ENCODE measurements at places on chromosomes 5 and 9. TPM values are rescaled to one million over a fixed set of nuclear protein-coding genes. Genes with fewer than 3 reads are reported as not detected.

The CHSY3 gene
- 1.1 TPM for total RNA-seq

The OMD gene
- 6.1 TPM for total RNA-seq

The TAS2R1 gene
- not detected for total RNA-seq

DNA sequence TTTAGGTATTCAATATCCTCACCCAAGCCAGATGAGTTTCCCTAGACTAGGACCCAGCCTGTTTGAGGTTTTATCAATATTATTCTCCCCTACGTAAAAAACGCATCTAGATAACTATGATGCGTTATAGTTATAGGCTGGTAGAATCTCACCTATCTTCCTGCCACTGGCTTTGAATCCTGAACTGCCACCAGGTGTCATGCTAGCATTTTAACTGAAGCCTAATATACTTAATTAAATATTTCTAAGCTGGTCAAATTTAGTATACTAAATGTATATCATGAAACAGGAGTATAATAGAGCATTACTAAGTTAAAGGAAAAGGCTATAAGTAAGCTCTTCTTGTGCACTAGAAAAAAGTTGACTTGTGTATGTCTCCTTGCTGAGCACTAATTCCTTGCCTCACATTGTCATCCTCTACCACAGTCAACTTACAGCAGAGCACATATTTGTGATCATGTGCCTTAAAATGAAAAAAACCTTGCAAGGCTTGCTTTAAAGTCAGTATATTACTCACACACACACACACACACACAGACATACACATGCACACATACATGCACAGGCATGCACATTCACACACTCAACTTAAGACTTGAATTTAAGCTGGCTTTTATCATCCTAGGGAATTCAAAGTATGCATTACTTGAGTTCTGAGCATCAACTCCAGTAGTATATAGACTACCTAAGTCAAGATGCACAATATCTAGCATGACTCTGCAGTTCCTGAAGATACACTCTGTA is 303.4 kb downstream of the ADGRV1 start:
- H3K27me3 ChIP-seq, result no peaks in the 10 kb centered on the region
- H3K36me3 ChIP-seq, result no peaks in the 10 kb centered on the region
- no peak for DNase-seq
- no peak overlapping the region for H3K4me3 ChIP-seq
- peaks cover 7% of the 10 kb centered on the region for H3K4me1 ChIP-seq
- H3K27ac ChIP-seq, result no peak overlapping the region

DNA sequence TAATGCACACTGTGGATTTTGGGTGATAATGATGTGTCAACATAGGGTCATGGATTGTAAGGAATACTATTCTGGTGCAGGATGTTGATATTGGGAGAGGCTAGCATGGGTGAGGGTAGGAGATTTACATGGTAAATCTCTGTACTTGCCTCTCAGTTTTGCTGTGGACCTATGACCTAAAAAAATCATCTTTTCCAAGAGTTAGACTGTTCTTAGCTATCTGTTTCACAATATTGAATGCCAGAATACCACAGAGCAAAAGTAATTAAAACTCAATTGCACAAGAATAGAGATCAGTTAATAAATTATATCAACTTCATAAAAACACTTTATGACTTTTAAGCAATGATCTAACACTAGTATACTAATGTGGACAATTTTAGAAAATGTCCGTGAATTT is 651.6 kb downstream of the HTR1A start:
- no peak overlapping the region for H3K27ac ChIP-seq
- H3K27me3 ChIP-seq, result no peaks in the 10 kb centered on the region
- no peak overlapping the region for H3K4me3 ChIP-seq
- no peak for DNase-seq

DNA sequence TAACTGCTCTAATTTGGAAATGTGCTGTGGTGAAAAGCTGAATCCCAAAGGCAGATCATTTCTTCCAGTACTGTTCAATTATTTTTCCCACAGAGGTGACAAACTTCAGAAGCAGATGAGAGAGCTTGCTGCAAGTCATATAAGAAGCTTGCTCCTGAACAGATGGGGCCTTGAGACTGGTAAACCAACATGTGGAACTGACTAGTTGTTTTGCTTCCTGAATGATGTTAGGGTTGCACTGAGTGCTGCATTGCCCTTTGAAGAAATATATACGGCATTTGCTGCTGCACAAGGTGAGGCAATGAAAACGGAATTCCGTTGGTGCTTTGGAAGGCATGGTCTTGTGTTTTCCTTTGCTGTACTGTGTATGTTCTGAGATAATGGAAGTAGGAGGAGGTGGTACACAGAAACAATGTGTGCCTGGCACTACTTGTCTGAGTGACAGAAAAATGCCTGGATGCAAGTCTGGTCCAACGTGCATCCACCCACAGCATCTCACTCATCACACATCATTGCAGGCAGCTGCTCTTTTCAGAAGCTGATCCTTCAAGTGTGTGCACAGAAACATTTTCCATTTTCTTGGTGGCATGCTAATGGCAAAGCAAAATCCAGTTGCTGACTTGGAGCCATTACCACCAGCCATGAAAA is 76.9 kb downstream of the ANKH start:
- H3K36me3 ChIP-seq, result no peaks in the 10 kb centered on the region
- no peak overlapping the region for H3K4me3 ChIP-seq
- DNase-seq, result no peak
- no peak overlapping the region for H3K27ac ChIP-seq
- H3K27me3 ChIP-seq, result no peaks in the 10 kb centered on the region
- peaks cover 11% of the 10 kb centered on the region for H3K4me1 ChIP-seq

DNA sequence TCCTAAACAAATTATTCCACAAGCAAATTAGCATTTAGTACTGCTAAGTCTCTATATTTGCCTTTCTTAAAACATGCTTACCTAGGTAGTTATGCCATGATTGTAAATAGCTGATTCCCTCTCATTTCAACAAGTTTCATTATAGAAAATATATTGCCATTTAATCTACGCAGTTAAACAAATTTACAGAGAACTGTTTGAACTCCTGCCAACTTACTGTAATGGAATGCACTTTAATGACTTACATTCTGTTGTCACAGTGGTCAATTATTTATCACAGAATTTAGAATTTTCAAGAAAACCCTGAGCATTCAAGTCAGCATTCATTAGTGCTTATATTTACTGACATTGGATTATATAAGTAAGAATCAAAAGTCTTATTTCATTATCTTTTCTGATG is 19.6 kb downstream of the SLC38A9 start:
- DNase-seq, result no peak
- peaks cover 21% of the 10 kb centered on the region for H3K4me1 ChIP-seq
- no peak overlapping the region for H3K27ac ChIP-seq

DNA sequence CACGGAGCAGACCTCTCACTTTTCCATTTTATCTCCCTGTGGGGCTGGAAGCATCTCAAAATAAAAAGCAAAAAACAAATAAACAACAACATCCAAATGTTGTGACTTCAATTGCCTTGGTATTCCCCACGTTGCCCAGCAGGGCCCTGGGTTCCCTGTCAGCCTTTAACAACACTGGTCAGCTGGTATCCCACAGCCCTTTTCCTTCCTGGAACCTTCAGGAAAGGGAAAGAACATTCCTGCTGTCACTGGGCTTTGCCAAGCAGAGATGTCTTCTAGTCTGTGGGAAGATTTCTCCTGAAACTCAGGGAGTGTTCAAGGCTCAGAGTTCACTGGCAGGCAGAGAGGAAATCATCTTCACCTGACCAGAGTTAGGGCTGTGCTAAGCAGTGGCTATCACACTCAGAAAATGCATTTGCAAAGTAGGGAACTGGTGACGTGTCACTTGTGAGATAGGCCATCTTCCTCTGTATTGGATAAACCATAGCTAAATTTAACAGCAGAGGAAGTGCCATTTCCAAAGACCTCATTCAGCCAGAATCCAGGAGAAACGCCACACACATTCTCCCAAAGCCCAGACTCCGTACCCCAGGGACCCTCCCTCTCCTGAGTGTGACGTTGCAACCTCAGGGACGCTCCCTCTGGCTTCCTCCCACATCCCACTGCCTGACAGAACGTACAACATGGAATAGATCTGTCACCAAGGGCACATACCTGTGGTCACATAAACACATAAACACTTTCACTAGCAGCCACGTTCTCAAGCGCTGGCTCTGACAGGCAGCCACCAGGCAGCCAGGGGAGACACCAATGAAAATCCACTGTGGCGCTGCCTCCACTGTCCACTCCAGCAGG is 274.0 kb upstream of the DAPK1 start:
- DNase-seq, result no peak
- H3K4me3 ChIP-seq, result no peak overlapping the region
- H3K4me1 ChIP-seq, result no peaks in the 10 kb centered on the region
- H3K36me3 ChIP-seq, result no peaks in the 10 kb centered on the region
- H3K27ac ChIP-seq, result no peak overlapping the region

DNA sequence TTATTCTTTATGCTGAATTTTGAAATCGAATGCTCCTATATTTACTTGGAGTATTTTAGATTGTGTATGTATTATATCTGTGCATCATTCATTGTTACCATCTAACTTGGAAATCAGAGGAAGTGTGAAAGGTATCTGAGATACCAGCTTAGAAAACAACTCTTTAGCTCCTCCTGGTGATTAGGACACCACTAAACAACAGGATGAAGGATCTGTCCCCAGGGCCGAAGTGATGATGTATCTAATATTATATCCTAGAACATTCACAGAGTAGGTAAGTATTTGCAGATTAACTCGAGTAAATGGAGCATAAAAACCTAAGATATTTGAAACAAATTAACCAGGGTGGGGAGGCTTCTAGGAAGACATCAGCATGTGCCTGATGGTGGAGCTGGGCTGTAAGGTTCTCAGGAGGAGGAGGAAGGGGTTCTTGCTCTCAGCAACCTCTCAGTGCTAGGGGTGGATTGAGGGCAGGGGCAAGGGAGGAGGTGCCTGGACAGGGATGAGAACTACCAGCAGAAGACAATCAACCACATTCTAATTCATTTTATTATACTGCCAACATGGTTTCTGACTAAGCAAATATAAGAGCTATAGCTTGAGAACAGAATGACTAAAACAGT is 2.6 kb upstream of the NFIL3 start:
- H3K4me3 ChIP-seq, result no peak overlapping the region
- H3K27me3 ChIP-seq, result no peaks in the 10 kb centered on the region
- no peak for DNase-seq
- no peaks in the 10 kb centered on the region for H3K4me1 ChIP-seq

- H3K4me3 ChIP-seq, result no peak overlapping the region
- no peak for DNase-seq
- no peaks in the 10 kb centered on the region for H3K36me3 ChIP-seq
Measured at GRCh38 chr5:132080595-132080994, 7.0 kb downstream of the CSF2 start.

GRCh38 chr5:169945831-169946261 is 34.4 kb downstream of the INSYN2B start:
- no peak overlapping the region for H3K27ac ChIP-seq
- no peak overlapping the region for H3K4me3 ChIP-seq
- H3K27me3 ChIP-seq, result peaks cover 6% of the 10 kb centered on the region
- peak; percentile 18 for DNase-seq
- H3K36me3 ChIP-seq, result no peaks in the 10 kb centered on the region
- H3K4me1 ChIP-seq, result peaks cover 4% of the 10 kb centered on the region

DNA sequence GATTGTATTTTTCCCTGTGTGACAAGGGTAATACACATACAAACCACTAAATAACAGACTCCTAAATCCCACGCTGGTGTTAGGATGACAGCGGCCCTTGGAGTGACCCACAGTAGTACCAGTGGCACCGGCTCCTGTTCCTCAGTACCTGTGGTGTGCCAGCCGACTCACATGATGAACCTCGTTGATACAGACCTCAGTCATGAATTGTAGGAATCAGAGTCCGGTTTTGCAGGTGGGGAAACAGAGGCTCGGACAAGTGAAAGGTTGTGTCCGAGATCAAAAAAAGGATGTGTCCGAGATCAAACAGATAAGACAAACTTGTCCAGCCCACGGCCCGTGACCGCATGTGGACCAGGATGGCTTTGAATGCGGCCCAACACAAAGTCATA is 78.0 kb downstream of the AMBP start:
- H3K36me3 ChIP-seq, result no peaks in the 10 kb centered on the region
- no peak for DNase-seq
- H3K4me1 ChIP-seq, result peaks cover 10% of the 10 kb centered on the region
- no peak overlapping the region for H3K27ac ChIP-seq

DNA sequence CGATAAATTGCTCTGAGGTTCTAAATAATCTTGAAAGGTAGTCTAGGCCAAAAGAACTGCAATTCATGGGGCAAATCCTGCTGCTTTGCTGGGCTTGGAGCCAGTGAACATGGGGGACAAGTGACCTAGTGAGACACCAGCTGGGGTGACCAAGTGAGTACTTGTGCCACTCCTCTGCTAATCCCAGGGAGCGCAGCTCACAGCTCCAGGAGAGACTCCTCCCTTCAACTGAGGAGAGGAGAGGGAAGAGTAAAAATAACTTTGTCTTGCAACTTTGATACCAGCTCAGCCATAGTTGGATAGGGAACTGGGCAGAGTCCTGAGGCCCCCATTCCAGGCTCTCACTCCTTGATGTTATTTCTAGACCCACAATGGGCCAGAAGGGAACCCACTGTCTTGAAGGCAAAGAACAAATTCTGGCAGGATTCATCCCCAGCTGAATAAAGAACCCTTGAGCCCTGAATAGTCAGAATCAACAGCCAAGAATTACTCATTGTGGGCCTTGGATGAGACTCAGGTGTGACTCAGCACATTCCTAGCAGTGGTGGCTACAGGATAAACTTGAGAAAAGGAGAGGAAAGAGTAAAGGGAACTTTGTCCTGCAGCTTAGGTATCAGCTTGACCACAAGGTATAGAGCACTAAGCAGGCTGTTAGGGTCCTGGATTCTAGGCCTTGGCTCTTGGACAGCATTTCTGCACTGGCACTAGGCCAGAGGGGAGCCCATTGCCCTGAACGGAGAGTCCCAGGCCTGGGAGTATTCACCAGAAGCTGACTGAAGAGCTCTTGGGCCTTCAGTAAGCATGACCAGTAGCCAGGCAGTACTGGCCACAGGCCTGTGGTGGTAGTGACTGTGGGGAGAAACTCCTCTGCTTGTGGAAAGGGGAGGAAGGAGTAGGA is 288.3 kb upstream of the CDH18 start:
- no peak overlapping the region for H3K4me3 ChIP-seq
- H3K36me3 ChIP-seq, result no peaks in the 10 kb centered on the region
- H3K4me1 ChIP-seq, result no peaks in the 10 kb centered on the region

DNA sequence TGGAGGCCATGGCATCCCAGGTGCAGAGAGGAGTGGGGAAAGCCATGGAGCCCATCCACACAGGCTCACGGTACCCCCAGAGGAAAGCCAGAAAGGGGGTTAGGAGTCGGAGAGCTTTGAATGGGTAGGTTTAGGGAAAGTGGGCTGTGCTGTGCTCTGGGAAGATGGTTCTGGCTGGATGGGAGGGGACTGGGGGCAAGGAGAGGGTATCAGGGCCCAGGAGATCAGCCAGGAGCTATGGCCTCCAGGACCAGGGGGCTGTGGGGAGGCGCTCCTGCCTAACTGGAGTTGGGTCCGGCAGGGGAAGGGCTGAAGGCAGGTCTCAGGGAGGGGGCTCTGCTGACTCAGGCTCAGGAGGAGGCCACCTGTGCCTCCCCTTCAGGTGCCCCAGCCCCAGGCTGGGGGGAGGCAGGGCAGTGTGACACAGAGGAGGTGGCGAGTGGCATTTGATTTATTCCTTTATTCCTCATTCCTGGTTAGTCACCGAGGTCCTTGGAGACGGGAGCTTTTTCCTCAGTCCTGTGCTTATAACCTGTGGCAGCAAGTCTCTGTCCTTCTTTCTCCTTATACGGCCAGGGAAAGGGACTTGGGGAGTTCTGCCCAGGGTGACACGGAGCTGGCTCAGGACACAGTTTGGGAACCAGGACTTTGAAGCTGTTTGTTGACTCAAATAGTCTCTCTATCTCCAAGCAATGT is 60.8 kb downstream of the TSTD2 start:
- H3K27ac ChIP-seq, result no peak overlapping the region
- H3K36me3 ChIP-seq, result no peaks in the 10 kb centered on the region
- no peak for DNase-seq
- H3K4me1 ChIP-seq, result peaks cover 16% of the 10 kb centered on the region
- no peak overlapping the region for H3K4me3 ChIP-seq

Measured in heart left ventricle (tissue), 16 donors.